ENCODE measurements at places on chromosomes 16 and 17. TPM values are rescaled to one million over a fixed set of nuclear protein-coding genes. Genes with fewer than 3 reads are reported as not detected.

The HOXB1 gene
- polyA plus RNA-seq: not detected

The CFAP97D1 gene
- 0.09 TPM for polyA plus RNA-seq

The TEKT1 gene
- polyA plus RNA-seq: not detected

The MAP2K4 gene
- polyA plus RNA-seq: 69.6 TPM

The XYLT1 gene
- 4.5 TPM for polyA plus RNA-seq

The SGSM2 gene
- polyA plus RNA-seq: 222 TPM

The KRTAP4-7 gene
- not detected for polyA plus RNA-seq

The CSF3 gene
- 0.32 TPM for polyA plus RNA-seq

The SRL gene
- not detected for polyA plus RNA-seq

The RGS9 gene
- 8.0 TPM for polyA plus RNA-seq

The ALOX12B gene
- polyA plus RNA-seq: 0.31 TPM
